ENCODE measurements at places on chromosomes 6 and 20.

- H3K27ac ChIP-seq: no peak overlapping the region
- no peaks in the 10 kb centered on the region for H3K27me3 ChIP-seq
- H3K4me3 ChIP-seq: no peak overlapping the region
- H3K4me1 ChIP-seq: peaks cover 16% of the 10 kb centered on the region
These were observed 179.2 kb upstream of the BMP2 start for GRCh38 chr20:6588296-6588695.

- no peaks in the 10 kb centered on the region for H3K4me1 ChIP-seq
- no peaks in the 10 kb centered on the region for H3K36me3 ChIP-seq
- no peak overlapping the region for H3K4me3 ChIP-seq
- no peak for DNase-seq
These were observed 46.4 kb upstream of the SMOC2 start for GRCh38 chr6:168394606-168395005.

DNA sequence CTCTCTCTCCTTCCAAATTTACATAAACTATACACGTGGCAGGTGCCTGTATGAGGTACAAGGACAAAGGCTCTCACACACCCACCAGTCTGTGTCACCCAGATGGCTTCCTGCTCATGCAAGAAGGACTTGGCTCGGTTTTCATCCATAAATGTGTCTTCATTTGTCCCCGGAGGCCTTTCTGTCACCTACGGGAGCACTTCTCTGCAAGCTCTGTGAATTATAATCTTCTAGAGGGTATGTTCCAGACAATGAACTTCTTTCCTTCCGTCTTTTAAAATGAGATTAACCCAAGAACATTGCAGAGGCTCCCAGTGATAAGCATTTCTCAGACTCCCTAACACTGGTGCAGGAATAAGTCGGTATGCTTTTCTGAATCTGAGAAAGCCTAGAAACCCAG, 123.6 kb downstream of the PTPRT start:
- H3K27me3 ChIP-seq: no peaks in the 10 kb centered on the region
- no peak for DNase-seq
- H3K36me3 ChIP-seq: no peaks in the 10 kb centered on the region
- no peak overlapping the region for H3K4me3 ChIP-seq
- H3K4me1 ChIP-seq: no peaks in the 10 kb centered on the region
- H3K27ac ChIP-seq: no peak overlapping the region

DNA sequence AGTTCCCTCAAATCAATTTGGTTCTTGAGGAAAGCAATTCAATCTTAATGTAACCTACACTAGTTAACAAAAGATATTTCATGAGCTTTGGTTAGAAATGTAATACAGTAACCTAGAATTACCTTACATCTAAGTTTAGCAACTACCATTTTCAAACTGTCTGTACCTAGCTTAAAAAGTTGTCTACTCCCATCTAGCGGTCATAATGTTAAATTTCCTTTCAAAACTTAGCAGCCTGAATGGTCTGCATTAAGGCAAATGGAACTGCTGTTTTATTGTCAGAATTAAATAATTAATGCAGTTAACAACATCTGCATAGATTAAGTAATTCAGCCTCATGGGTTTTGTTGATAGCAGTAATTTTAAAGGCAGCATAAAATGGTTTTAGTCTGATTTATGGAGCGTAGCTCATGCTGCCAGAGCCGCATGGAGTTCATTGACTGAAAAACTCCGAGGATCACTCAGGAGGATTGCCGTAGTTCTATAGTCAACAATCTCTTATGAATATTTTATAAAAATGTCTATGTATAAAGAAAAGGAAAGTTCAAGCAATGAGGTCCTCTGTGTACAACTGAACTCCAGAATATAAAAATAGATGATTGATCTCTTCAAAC, 485.4 kb upstream of the MANEA start:
- no peaks in the 10 kb centered on the region for H3K27me3 ChIP-seq
- H3K4me3 ChIP-seq: peak overlapping the region; percentile 68

DNA sequence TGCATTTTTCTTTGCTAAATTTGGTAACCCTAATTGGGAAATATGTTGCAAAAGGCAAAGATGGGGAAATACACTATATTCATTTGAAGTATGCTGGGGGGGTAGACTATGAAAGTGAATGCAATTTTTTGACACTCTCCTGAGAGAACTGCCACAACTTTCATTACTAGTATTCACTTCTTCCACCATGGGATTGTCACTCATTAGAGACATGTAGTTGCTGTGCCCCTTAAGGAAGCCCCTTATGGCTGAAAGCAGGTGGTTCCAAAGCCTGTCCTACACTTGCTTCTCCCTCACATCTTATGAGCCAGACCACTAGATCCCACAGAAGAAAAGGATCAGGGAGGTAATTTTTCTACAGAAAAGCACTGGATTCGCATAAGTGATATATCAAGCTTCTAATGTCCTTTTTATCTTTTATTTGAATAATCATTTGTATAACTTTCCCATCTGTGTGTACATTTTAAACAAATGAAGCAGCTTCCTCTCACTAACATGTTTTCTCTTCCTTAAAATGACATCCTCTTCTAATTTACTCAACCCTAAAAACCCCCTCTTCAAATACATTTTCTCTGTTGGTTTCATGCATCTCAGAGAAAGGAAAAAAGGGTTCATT, 83.8 kb downstream of the GCLC start:
- no peaks in the 10 kb centered on the region for H3K27me3 ChIP-seq
- no peak overlapping the region for H3K4me3 ChIP-seq
- H3K27ac ChIP-seq: no peak overlapping the region
- H3K4me1 ChIP-seq: peaks cover 16% of the 10 kb centered on the region
- DNase-seq: peak; percentile 22
